ENCODE measurements at places on chromosomes 6 and 20.

GRCh38 chr20:22688485-22688884 lies 104.1 kb upstream of the FOXA2 start:
- no peak for DNase-seq

GRCh38 chr6:135519348-135519747 lies 21.8 kb upstream of the AHI1 start:
- DNase-seq = no peak

DNA sequence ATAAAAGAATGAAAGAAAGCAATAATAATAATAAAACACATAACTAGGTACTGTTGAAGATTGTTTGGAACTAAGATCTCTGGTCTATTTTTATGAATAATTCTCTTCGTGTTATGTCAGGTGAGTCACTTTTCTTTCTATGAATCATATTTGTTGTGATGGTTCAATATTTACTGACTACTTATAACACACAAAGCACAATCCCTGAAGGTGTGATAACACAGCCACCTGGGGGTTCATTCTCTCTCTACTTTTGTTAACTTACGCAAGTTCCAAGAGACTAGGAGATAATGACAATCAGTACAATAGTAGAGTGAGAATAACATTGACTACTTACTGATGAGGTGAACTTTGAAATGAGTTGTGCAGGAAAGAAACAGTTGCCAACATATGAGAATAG lies 149.9 kb downstream of the IBTK start:
- DNase-seq = no peak

DNA sequence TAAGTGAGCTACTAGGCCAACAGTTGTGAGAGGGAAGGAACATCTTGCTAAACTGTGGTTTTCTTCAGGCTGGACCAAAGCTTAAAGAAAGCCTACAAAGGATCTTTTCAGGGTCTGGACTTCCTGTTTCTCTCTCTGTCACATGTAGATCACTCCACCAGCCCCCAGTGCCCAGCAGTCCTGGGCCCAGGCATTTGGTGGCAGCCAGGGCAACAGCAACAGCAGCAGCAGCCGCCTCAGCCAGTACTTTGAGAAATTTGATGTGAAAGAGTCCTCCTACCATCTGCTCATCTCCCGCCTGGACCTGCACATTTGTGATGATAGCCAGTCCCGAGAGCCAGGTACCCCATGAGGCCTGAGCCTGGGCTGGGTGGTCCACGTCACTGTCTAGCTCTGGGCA lies 44.1 kb downstream of the BLTP3A start:
- DNase-seq = no peak

DNA sequence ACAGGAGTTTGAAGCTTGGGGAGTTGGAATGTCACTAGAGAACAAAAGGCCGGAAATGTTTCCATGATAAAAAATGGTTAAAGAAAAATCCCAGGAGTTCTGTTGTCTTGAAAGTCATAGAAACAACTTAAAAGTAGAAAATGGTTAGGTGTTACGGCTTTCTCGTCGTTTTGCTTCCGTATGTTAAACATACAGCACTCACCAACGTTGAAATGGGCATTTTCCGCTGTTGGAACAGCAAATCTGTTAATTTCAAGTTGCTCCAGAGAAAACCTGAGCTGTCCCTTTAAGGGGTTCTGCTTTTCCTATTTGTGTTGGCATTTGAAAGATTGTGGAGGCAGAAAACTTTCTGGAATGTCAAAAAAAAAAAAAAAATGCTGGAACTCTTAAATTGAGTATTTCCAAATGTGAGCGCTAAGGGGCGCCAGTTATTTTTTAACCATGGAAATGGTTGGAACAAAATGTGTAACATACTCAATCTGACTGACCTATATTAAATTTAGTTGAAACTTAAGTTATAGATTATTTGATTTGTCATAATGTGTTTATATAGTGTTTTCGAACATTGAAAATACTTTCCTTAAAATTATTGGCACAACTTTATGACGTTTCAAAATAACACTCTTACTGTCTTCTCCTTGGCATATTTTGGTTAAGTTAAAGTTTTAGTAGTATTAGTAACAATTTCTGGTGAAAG lies 2.2 kb downstream of the QKI start:
- DNase-seq = peak; percentile 69

- DNase-seq = no peak
Observed at GRCh38 chr6:134425513-134425912, 107.6 kb upstream of the SGK1 start.

DNA sequence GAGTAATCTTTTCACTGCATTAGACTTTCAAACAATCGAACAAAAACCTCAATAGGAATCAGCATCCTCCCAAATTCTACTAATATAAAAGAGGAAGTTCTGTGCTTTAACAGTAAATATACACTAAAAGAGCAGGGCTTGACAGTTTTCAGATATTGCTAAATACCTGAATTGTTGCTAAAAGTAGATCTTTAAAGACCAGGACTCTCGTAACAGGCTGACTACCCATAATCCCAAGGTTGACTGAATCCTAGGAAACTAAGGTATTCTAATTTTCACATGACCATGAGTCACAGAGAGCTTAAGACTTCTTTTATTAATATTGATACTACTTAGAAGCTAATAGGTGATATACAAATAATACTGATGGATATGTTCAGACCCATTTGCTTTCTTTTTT lies 10.1 kb downstream of the CD164 start:
- no peak for DNase-seq

All from AG08395 (cell line).